ENCODE measurements at places on chromosomes 7 and 10.

DNA sequence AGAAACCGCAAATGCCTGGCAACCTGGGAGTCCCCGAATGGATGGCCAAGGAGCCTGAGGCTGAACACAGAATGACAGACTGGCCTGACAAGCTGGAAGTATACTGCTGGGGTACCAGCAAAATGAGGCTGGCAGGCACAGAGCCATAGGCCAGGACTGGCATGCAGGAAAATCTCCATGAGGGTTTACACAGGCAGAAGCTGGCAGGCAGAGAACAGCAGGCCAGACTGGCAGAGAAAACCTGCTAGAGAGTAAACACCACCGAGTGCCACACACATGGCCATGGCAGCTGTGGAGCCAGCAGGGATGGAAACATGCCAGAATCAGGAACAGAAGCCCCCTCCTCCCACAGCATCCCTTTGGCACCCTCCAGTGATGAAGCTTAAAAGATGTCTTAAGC lies 63.4 kb downstream of the CRPPA start:
- DNase-seq = no peak

- no peak for DNase-seq
Measured at GRCh38 chr10:98294270-98294627, 26.3 kb upstream of the LOXL4 start.

DNA sequence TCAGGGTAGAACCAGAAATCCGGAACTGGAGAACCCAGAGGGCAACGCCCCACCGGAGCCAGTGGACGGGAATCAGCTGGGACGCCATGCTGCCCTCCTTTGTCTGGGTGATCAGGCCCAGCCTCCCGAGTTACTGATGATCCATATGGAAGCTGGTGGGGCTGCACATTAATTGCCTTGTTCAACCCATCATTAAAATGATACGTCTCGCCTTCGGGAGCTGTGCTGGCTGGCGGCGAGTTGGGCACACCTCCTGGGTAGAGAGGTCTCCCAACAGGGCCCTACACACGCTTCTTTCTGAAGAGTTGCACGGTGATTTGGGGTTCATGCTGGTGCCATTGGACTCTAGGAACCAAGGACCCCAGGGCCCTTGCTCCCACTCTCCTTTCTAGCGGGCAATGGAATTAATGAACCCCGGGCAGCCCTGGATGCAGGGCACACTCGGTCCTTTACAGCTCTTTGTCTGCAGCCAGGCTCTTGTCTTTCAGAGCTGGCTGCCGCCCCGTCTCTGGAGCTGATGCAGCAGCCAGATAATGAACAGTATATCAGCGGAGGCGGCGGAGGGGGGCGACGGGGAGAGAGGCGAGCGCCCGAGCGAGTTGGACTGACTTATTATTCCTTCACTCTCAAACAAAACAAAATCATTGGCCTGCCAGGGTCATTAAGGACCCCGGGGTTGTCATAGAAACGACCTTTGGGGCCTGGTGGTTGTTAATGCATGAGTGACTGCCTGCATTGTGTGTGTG lies 412.2 kb upstream of the ZMIZ1 start:
- DNase-seq = no peak

GRCh38 chr10:100534726-100535125 lies 1.0 kb upstream of the HIF1AN start:
- DNase-seq = no peak

- no peak for DNase-seq
Measured at GRCh38 chr7:83040484-83040883, 122.2 kb downstream of the PCLO start.

All from stimulated activated CD8-positive, alpha-beta memory T cell treated with anti-CD3 and anti-CD28 coated beads, Interleukin-7, amount 100 ng/mL, for 1 hour (primary cell).